ENCODE measurements at places on chromosomes 5 and 9.

GRCh38 chr5:105659396-105659795 lies 2011.3 kb downstream of the EFNA5 start:
- no peak for DNase-seq

DNA sequence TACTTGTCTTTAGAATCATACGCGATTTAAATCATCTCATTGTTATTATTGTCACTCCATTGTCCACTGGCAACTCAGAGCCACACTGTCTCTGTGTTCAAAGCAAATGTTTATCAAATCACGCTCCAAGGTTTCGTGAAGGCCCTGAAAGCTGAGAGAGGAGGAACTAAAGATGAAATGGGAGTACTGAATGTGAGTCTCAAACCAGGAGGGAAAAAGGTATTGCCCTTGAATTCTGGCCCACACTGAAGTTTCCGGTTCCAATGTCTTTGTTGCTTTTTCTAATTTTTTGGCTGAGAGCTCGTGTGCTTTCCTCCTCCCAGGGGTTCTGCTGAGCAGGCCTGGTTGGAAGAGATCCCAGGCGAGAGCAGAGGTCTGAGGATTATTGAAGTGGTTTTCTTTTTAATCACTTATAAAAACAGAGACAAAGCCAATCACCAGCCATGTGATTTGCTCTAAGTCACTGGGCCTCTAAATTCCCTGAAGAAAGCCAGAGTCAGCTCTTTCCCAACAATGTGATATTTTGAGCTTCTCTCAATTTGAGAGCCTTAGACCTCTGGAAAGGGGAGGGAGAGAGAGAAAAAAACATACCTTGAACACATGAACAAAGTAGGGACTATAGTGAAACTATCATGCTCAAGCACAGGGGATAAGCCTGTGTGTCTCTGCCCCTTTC lies 420.8 kb upstream of the GRAMD2B start:
- no peak for DNase-seq

DNA sequence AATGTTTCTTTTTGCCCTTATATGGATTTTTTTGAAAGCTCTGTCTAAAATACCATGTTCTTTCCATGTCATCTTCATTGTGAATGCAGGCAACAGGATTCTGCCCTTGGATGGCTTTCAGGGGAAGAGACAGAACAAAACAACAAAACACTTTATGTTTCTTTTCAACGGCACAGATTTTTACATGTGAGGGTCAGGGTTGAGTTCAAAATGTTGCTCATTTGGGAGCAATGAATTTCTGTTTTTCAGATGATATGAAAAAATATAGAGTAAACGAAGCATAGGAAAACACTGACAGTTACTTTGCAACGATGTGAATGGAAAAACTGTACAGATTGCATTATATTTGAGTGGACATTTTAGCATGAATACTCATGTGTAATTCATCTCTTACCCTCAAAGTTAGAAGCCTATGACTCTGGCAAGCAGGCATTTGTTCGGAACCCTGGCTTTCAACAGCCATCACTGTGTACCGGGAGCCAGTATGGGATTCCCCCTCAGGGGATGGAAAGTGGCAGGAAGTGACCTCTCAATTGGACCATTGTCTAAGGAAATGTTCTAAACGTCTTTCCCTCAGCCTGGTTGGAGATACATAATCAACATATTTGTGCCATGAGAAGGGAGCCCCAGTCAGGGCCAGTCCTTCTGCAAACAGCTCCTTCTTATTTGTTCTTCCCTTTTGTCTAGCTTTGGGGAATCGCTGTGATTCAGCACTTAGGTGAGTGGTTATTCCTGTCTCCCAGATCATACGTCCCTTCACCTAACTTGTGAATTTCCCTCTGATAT lies 153.9 kb upstream of the MEF2C start:
- no peak for DNase-seq

DNA sequence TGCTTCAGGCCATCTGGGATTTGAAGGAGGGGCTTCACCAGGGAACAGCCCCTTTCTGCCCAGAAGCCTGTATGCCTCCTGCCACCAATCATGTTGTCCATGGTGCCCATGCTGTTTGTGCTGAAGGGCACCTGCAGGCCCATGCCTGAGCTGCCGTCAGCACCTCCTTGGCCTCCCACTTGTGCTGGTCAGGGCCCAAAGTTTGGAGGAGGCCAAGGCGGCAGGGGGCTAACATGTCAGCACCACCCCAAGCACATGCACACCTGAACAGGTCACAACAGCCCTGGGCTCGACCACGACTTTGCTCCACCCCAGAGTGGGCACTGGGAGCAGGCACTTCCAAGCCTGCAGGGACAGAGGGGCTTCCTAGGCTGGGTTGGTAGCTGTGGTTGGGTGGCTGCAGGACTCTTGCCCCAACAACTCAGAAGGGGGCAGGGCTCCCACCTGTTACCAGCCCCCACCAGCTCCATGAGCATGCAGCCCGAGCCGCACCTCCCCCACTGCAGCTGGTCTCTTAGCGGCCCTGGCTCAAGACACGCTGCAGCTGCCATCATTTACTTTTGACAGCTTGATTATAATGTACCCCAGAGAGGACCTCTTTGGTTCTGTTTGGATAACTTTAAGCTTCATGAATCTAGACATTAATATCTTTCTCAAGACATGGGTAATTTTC lies 19.8 kb upstream of the NFIL3 start:
- DNase-seq = no peak

DNA sequence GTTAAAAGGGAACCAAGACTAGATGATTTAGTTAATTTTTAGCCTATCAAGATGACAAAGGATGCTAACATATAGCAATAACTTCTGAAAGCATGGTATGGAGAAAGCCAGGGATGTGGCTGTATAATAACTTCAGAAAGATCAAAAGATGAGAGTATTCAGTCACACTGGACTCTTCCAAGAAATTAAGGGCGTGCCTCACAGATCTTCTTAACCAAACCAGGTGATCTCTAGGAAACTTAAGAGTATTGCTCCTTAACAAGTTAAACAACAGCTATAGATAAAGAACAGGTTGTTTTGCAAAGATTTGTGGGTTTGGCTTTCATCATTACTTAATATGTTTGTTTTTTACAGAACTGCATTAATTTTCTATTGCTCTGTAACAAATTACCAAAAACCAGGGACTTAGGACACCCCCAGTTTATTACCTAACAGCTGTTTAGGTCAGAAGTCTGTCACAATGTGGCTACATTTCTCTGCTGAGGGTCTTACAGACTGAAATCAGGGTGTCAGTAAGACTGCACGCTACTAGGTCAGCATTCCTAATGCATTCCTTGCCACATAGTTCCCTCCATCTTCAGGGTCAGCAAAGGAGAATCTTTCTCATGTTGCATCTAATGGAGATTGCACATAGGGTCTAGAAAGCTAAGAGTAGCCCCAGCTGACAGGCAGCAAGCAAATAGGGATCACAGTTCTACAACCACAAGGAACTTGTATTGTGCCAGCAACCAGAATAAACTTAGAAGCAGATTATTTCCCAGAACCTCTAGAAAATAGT lies 113.8 kb downstream of the WDR70 start:
- no peak for DNase-seq

GRCh38 chr5:132641841-132642240 lies 16.1 kb upstream of the IL13 start:
- no peak for DNase-seq

DNA sequence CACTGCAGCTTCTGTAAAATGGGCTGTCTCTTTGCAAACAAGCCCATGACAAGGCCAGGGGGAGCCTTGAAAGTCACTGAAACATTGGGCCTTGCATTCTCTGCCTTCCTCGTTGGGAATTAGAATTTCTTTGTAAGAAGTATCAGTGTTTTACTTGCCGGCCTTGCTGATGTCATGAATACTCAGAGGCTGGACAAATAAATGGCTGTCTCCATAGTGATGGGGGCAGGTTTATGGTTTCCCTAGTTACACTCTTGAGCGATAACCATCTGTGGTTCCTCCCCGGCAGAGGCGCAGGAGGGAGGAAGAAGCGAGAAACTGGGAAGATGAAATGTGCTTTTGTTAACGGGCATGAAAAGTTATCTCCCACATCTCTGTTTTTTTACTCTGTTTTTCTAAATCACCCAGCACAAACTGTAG lies 272.7 kb upstream of the PANK3 start:
- no peak for DNase-seq

All from GM12892 (cell line).